ENCODE measurements at places on chromosomes 12 and 14.

DNA sequence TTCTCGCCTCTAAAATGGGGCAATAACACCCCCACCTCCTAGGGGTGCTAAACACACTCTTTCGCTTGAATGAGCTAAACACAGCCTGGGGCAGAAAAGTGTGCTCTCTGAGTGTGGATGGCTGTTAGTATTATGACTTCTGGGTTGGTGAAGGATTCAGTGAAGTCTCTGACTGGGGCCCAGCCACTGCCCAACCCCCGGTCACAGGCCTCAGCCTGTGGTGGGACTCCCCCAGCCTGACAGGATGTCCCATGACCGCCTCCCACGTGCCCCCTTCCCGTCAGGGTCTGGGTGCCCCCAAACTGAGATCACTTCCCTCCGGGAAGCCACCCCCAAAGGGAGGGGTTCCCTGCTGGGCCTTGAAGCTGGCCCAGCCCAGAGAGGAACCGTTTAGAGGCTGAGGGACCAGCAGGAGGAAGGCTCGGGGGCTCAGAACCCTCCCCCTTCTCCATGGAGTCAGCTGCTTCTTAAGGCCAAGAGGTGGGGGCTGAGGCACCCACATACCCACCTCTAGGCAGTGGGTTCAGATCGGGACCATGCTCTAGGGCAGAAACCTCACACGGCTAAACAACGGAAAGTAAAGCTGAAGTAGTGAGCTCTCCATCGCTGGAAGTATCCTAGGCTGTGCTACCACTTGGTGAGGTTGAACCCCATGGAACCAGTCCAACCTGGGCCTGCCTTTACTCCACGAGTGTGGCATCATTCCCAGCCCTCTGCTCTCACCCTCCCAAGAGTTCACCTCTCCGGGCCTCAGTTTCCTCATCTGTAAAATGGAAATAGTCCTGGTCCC lies 13.8 kb downstream of the DTX1 start:
- peak; percentile 13 for DNase-seq

DNA sequence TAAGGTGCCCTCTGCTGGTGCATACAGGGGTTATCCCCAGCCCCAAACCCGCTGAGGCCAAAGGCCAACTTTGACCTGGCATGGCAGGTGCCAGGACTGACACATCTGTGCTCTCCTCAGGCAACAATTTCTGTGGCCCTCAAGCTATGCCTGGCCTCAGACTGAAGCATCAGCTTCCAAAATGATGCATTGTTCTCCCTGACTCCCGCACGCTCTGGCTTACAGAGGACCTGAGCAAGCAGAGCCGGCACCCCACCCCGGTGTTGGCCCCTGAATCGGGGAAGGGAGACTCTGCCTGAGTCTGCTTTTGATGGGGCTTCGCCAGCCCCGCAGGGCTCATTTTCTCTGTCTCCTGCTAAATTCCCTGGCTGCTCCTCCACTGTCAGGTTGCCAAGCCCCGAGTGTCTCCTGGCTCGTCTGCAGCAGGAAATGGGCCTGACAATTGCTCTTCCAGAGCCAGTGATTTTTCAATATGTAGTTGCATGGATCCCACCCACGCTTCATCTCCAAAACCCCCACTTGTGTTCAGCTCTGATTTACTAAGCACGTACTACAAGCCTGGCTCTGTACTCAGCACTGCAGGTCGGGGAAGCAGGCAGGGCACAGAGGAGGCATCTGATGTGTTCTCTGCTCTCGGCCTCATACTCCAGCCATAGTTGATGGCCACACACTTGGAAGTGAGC lies 126.1 kb downstream of the SLC38A6 start:
- no peak for DNase-seq

GRCh38 chr14:57066463-57066862 lies 202.2 kb downstream of the EXOC5 start:
- DNase-seq, result no peak

DNA sequence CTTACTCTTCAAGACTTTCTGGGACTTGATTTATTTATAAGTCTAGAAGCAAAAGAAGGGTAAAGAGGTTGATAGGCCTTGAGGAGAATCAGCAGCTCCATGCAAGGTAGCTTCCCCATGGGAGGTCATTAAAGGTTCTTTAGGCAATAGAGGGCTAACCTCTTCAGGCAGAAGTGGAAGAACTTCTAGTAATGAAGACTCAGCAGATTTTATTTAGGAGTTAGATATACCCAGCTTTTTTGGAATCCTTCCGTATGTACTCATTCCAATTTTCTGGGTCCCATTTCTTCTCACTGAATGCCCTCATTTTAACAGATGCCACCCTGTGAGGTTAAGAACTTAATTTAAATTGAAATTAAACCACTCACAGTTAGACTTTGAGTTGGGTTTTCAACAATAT lies 565.6 kb downstream of the LRFN5 start:
- DNase-seq, result no peak

DNA sequence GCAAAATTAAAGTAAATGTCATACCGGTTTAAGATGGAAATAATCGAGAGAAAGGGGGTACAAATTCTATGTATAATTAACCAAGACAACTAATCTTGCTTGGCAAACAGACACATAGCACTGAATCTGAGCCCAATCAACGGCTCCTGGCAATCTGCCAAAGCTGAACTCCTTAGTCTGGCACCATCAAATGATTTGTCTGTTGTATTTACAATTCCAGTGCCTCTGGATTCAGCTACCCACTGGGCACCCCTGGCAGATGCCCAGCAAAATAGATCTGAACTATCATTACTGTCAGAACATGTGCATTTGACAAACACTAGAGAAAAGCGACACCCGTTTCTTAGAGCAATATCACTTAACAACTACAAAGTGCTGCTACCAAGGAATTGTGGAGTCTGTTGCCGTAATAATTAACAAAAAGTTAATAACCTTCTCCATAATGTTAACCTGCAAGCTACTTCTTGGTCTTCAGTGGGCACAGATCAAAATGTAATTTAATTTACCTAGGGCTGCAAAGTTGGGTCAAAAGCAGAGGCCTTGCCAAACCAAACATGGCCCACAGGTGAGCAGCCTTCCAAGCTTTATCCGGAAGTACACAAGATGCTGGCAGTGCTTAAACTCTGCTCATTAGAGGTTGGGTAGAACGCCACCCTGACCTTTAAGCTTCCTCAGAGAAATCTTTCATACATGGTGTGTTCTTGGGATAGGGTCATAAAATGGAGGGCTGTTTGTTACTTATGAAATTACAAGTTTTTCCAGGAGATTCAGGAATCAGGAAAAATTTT lies 7.6 kb downstream of the EGLN3 start:
- DNase-seq, result no peak

GRCh38 chr12:118760623-118761022 lies 220.7 kb upstream of the SRRM4 start:
- no peak for DNase-seq

- DNase-seq, result no peak
Measured at GRCh38 chr14:68668531-68668930, 124.3 kb downstream of the ZFP36L1 start.

- DNase-seq, result no peak
Measured at GRCh38 chr12:78881685-78882084, 17.1 kb downstream of the SYT1 start.

- DNase-seq, result no peak
Measured at GRCh38 chr12:72228424-72228823, 43.7 kb upstream of the TRHDE start.

- no peak for DNase-seq
Measured at GRCh38 chr12:51496895-51497294, 72.3 kb downstream of the SLC4A8 start.

DNA sequence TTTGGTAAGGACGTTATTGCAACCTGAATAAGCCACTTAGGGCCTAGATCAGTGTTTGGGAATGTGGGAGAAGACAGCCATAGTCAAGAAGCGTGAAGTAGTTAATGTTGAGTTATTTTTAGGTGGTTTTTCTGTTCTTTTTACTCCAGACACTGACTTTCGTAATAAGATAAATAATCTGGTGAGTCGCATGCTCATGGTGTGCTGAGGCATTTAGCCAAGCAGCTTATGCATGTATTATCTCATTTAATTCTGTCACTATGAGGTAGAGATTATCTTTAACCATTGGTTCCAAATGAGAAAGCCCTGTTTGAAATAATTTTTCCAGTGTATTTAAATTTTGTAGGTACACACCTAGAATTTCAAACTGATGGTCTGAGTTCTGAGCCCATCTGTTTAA lies 67.3 kb downstream of the RCOR1 start:
- DNase-seq, result no peak

- DNase-seq, result no peak
Measured at GRCh38 chr12:74049348-74049747, 488.3 kb upstream of the ATXN7L3B start.

DNA sequence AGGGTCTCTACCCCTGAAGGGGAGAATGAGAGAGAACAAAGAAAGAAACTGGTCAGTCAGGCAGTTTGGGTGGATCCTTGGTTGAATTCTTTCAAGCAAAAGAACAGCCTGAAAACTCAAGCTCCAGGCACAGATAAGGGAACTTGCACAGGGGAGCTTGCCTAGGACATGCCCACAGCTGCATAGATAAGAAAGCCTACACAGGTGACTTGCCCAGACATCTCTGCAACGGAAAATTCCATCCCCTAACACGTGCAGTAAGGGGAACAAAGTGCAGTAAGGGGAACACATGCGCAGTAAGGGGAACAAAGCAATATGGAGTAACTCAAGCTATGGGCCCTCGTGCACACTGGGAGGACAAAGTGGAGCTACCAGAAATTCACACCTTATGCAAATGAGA lies 540.1 kb upstream of the MIS18BP1 start:
- DNase-seq, result no peak

DNA sequence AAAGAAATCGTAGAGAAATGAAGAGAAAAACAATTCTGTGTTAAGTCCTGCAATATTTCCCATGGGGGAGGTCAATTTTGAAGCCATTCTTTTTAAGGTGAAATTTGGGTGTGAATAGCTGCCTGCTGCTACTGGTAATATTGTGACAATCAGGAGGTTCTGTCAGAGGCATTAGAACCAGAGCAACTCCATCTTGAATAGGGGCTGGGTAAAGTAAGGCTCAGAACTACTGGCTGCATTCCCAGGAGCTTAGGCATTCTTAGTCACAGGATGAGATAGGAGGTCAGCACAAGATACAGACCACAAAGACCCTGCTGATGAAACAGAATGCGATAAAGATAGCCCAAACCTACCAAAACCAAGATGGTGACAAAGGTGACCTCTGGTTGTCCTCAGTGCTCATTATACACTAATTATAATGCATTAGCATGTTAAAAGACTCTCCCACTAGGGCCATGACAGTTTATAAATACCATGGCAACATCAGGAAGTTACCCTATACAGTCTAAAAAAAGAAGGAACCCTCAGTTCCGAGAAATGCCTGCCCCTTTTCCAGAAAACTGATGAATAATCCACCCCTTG lies 24.8 kb upstream of the MTHFD1 start:
- DNase-seq, result no peak

- DNase-seq, result no peak
Measured at GRCh38 chr12:105897311-105897725, 241.4 kb downstream of the NUAK1 start.

DNA sequence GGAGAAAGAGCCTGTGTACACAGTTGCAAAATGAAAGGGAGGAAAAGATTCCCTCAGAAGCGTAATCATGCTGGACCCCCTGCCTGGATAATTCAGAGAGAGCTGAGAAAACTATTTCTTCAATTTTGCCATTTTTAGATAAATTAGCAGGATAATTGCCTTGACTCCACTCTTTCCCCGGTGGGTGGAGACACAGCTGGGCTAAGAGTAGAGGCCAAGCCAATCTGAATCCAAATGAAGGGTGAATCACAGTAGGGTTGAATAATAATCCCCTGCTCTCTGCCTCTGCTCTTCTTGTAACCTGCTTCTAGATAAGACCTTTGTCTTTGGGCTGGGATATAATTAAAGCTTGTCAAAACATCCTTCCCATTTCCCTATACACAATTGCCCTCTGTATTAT lies 150.1 kb downstream of the CAPZA3 start:
- no peak for DNase-seq

Measured in CD8-positive, alpha-beta memory T cell (primary cell).